CD4-positive, alpha-beta T cell treated with Interleukin-12 subunit alpha and Interleukin-12 subunit beta, for 1 hour (primary cell): ENCODE measurements at places on chromosomes 7 and 10.

GRCh38 chr10:78513330-78513729, 479.7 kb downstream of the RPS24 start:
- no peak for DNase-seq

DNA sequence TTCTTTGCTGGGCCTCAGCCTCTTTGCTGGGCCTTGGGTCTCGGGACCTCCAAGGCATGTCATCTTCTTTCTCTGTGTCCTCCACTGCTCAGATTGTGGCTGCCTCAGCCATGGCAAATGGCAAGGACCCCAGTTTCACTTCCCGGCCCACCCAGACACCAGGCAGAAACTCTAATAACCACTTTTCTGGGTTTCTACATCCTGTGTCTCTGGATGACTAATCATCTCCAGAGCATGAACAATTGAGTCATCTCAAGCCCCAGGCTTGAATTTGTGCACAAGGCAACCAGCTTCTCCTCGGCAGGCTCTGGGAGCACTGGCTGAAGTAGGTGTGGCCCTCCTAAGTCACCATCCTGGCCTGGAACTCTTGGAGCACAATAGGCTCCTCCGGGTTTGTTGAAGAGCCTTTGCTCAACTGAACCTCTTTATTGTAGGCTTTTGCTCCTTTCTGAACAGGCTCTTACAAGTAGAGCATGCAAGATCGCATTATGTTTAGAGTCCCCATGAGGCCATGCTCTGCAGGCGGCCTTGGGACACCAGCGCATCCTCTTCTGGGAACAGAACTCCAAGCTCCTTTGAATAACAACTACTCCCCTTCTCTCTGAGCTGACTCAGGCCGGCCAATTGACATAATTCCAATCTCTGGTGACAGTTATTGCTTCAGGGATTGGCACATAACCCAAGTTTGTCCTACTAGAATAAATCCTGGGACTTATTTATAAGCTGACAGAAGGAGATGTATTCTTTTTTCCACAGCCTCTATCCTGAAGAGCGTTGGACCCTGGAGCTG, 218.1 kb downstream of the WDR11 start:
- no peak for DNase-seq

GRCh38 chr10:57798830-57799229, 468.9 kb downstream of the IPMK start:
- DNase-seq = no peak

GRCh38 chr7:33040803-33041516, 21.6 kb downstream of the NT5C3A start:
- peak; percentile 83 for DNase-seq

GRCh38 chr7:142607351-142607750, 141.9 kb upstream of the PRSS1 start:
- DNase-seq = no peak

DNA sequence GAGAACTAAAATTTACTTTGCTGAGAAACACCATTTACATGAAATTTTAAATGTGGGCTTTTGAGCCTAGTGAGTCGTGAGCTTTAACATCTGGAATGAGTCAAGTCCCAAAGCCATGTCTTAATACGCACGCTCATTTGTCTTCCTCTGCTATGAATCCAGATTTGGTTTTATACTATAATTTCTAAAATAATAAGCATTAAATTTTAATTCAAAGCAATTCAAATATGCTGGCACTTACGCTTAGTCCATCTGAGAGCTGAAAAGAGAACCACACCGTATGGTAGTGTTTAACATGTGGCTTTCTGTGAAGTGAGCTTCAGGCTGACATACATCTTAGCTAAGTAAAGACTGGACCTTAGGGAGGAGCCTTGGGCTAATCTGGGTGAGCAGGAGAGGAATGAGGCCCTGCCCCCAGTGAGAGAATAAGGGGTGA, 52.2 kb downstream of the CUBN start:
- DNase-seq = no peak

GRCh38 chr10:97823734-97824133, 25.9 kb upstream of the GOLGA7B start:
- no peak for DNase-seq

DNA sequence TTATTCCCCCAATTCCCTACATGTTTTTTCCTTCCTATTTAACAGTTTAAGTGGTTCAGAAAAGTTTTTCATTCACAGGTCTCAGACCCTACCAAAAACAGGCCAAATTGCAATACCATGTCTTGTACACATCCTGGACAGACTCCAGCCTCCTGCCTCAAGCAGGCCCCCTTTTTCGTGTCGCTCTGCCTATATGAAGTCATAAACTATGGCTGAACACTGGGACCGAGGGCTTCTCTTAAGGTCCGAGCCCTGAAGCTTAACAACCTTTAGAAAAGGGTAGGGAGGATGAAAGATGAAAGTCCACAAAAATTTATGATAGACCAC, 1.4 kb downstream of the FBXW4 start:
- DNase-seq = no peak

GRCh38 chr10:43348511-43349312, 22.7 kb upstream of the FXYD4 start:
- peak; percentile 89 for DNase-seq

- DNase-seq = no peak
Measured at GRCh38 chr10:79468841-79469585, 23.6 kb upstream of the ZCCHC24 start.

DNA sequence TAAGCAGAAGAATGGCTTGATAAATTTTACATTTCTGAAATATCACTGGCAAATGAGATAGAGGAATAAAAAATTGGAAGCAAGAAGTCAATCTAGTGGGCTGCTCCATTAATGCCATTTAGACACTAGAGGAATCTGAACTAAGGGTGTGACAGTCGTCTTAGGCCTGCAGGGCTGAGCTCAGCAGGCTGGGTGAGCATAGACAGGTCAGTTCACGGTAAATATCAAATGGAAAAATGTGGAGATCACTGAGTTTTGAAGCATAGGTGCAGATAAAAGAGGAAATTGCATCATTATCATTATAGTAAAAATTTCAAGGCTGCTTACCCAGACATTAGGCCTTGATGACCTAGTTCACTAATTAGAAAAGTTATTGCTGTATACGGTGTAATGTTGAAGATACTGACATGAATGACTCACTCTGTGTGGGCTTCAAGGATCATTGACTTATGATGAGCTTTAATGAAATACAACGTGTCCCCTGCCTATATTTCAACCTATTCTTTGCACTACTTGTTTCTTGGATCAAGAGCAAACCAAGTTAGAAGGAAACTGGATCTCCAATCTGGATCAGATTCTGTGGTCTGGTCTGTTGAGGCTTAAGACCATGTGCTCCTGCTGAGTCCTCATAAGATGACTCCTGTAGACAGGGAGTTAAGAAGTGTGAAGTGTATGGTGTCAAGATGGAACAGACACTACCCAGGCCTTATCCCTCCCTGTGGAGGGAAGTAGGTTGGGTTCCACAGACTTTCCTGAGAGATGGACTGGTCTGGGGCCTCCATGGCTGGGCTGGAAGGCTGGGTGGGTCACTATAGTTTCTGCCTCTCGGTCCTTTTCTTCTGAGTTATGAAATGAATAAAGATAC, 3.6 kb downstream of the OR2F2 start:
- no peak for DNase-seq

- no peak for DNase-seq
Measured at GRCh38 chr7:25662841-25663800, 434.8 kb upstream of the NPVF start.

DNA sequence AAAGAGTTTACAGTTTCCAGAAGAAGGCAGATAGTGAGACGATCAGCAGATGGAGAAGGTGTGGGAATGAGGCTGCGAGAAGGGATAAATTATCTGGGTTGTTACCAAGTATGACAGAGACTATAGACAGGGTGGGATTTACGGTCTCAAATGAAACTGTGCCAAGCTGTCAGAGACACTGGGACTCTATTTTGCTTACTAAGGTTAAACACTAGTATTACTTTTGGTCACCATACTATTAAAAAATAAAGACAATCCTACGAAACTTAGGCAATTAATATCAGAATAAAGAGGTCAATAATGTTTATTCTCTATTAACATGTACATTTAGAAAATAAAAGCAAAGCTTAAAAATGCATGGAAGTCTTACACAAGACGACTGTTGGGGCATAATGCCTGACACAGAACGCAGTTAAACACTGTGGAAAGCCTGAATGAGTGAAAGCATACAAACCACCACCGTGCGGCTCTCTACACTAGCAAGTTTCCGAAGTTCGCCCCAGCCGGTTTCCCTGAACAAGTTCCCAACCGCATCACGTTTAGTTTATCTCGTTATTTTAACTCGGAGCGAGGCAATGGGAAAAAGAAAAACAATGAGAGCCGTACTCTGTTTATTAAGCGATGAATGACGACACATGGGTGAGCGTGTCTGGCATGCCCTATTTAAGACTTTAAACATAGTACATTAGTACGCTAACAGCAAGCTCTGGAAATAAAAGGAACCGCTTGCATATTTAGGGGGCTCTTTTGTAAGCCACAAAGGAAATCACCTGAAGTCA, 909 bp upstream of the CC2D2B start:
- peak; percentile 26 for DNase-seq

DNA sequence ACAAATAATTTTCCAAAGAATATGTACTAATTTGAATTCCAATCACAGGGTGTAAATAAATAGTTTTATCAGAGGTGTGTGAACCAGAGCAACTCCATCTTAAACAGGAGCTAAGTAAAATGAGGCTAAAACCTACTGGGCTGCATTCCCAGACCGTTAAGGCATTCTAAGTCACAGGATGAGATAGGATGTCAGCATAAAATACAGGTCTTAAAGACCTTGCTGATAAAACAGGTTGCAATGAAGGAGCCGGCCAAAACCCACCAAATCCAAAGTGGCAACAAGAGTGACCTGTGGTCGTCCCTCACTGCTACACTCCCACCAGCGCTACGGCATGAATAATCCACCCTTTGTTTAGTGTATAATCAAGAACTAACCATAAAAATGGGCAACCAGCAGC, 291.7 kb upstream of the SEMA3D start:
- no peak for DNase-seq

DNA sequence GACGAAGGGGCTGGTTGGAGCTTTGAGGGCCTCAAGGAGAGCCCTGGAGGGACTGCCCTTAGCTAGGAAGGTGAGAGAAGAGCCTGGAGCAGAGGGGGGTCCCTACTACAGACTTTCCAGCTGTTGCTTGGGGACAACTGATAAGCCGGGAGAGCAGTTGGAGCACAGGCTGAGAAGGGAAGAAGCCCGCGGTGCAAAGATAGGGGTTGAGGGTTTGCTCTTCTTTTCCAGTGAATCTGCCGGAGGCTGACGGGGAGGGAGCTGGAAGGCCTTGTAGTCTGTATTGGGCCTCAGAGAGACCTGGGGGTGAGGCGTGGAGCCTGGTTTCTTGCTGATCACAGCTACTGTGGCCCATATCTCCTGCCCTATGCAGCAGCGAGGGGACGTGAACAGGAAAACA, 23.7 kb downstream of the CYP26A1 start:
- no peak for DNase-seq

GRCh38 chr10:10817609-10818008, 200.1 kb upstream of the CELF2 start:
- DNase-seq = no peak

- DNase-seq = no peak
Measured at GRCh38 chr7:95845007-95845406, 72.7 kb downstream of the DYNC1I1 start.

GRCh38 chr7:148693651-148694050, 5.1 kb upstream of the CUL1 start:
- DNase-seq = no peak

DNA sequence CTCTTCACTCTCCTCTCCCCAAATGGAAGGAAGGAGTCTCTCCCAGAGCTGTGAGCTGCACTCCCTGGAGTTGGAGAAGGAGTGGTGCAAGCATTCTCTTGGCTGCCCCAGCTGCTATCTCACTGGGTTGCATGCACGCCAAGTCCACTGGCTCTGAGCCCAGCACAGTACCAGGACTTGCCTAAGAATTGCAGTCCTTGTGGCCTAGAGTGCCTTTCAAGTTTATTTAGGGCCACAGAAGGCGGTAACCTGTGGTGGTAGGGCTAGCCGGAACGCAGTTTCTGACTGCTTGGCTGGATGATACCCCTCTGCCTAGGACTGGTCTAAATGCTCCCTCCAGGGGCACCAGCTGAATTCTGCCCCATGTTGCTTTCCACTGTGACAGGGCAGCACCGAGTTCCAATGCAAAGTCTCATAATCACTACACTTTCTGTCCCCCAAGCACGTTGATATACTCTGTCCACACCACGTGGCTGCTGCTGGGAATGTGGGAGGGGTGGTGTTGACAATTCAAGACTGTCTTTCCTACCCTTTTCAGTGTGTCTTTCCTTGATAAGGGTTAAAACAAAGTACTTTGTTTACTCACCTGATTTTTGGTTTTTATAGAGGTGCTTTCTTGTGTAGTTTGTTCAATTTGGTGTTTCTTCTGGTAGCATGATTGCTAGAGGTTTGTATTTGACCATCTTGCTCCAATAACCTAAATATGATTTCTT, 57.0 kb downstream of the PHTF2 start:
- no peak for DNase-seq

GRCh38 chr7:80726666-80727065, 88.2 kb downstream of the CD36 start:
- DNase-seq = no peak

GRCh38 chr10:47325303-47326291, 3.3 kb downstream of the GDF2 start:
- no peak for DNase-seq

GRCh38 chr10:114631666-114632417, 26.2 kb downstream of the ABLIM1 start:
- DNase-seq = peak; percentile 16

- peak; percentile 81 for DNase-seq
Measured at GRCh38 chr10:22316286-22317075, at the start of gene COMMD3. COMMD3 (plus strand) TSS chr10:22316388; CDS start chr10:22316418, 30 bp downstream.

- DNase-seq = no peak
Measured at GRCh38 chr10:77552252-77552651, 85.4 kb downstream of the KCNMA1 start.

DNA sequence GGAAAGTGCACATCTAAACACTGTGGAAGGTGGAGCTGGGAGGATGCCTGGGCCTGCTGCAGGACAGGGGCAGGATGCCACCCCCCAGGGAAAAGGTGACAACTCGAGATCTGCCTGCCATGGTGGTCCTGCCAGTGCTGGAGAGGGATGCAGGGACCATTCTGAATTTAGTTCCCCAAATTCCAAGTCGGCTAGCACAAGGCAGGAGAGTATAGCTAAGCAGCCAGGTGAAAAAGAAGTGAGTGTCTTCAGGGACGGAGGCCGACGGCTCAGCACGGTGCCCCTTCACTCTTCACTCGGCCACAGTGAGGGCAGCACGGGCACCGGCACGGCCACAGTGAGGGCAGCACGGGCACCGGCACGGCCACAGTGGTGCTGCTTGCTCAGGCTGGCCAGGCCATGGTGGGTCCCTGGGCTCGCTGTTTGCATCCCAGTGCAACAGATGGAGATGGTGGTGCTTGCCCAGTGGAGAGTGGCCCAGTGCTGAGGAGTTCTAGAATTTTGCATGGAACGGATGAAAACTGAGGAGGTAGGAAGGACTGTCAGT, 161.3 kb upstream of the SHH start:
- DNase-seq = no peak

GRCh38 chr7:98163704-98164494, 47.3 kb upstream of the BHLHA15 start:
- DNase-seq = no peak
